Stimulated activated CD8-positive, alpha-beta memory T cell treated with anti-CD3 and anti-CD28 coated beads, Interleukin-7, amount 100 ng/mL, for 24 hours (primary cell): ENCODE measurements at places on chromosomes 6 and 20.

DNA sequence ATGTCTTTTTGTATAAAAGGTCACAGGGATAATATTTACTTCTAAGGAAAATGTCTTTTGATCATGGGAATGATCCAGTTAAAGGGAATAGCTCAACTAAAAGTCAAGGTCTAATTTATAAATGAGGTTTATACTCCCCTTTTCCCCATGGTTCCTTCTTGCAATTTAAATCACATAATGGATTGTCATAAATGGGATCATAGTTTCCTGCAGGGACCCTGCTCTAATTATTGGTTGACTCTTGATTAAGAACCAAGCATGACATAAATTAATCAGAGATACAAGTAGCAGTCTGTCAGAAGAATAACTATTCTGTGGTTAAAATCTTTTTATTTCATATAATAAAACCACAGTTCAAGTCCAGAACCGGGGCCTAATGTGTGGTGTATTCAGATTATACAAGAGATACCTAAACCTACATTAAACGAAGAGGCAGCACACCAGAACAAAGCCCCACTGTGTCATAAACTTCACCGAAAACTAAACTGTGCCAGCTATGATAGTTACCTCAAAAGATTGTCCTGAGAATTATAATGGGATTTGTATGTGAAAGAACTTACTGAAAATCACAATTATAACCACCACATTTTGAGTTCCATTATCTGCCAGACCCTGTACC, 43.0 kb upstream of the CD83 start:
- DNase-seq: no peak

- no peak for DNase-seq
Observed at GRCh38 chr6:63819831-63820230, 184.2 kb downstream of the PHF3 start.

- DNase-seq: no peak
Observed at GRCh38 chr6:33333666-33334065, 16.1 kb upstream of the ZBTB22 start.

- no peak for DNase-seq
Observed at GRCh38 chr6:116409756-116410155, 39.0 kb downstream of the DSE start.

GRCh38 chr20:52372169-52372568, 180.6 kb upstream of the ZFP64 start:
- no peak for DNase-seq

GRCh38 chr6:104642871-104643270, 216.8 kb downstream of the HACE1 start:
- DNase-seq: no peak

GRCh38 chr20:1892119-1892385, 3.2 kb upstream of the SIRPA start:
- no peak for DNase-seq

DNA sequence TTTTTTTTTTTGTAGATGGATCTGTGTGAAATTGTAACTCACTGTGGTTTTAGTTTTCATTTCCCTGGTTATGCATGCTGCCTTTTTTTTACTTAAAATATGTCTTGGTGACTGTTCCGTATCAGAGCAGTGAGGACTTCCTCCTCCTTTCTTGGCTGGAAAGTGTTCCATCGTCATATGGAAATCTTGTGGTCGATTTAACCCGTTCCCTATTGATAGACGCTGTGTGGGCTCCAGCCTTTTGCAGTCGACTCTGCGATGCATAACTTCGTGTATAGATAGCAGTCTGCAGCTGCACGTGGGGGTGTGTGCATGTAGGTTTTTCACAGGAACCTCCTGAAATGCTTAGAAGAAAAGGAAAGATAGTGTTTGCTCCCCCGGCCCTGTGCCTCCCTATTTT, 28.1 kb upstream of the PNPLA1 start:
- no peak for DNase-seq

DNA sequence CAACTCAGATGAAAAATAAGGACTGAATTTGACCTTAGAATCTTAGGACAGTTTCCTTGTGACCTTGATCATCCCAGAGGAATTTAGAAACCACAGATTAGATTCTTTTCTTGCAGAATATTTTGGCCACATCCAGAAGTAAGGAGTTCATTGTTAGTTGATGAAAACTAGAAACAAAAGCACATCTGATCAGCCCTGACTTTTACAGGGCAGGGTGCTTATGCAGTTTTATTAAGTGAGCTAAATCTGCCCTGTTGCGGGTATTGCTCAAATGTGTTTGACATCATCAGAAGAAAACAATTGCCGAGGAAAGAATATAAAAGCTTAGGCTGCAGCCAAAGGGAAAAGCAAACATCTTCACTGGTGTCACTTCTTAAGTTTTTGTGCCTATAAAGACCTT, 100.8 kb downstream of the MTFR2 start:
- no peak for DNase-seq

- DNase-seq: no peak
Observed at GRCh38 chr6:66896415-66896814, 1189.4 kb upstream of the EYS start.

DNA sequence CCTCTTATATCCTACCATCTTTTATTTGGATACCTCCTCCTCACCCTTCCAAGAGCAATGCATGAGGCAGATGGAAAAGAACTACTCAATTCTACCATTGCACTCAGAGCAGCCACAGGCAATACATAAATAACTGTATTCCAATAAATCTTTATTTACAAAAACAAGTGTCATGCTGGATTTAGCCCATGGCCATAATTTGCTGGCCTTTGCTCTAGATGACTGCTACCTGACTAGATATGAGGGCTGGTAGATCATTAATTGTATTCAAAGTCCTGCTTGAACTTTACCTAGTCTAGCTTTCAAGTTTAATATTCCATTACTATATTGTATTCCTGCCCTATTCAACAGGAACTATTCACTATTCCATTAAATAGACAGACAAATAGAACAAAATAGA, 37.1 kb downstream of the AFG1L start:
- DNase-seq: no peak

DNA sequence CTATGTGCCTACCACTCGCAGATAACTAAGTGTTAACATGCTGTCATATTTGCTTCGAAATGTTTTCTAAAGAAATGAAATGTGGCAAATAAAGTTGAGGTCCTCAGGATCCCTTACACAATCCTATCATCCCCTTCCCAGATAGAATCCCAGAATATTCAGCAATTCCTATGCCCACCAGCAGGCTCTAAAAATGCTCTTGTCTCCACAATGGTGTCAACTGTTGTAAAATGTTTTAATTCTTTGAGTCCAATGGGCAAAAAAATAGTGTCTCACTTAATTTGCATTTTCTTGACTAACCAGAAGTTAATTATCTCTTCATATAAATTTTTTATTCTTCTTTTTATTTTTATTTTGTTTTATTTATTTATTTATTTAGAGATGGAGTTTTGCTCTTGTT, 103.9 kb upstream of the MAP7 start:
- DNase-seq: no peak

- DNase-seq: no peak
Observed at GRCh38 chr6:137846772-137847313, 20.2 kb upstream of the TNFAIP3 start.

DNA sequence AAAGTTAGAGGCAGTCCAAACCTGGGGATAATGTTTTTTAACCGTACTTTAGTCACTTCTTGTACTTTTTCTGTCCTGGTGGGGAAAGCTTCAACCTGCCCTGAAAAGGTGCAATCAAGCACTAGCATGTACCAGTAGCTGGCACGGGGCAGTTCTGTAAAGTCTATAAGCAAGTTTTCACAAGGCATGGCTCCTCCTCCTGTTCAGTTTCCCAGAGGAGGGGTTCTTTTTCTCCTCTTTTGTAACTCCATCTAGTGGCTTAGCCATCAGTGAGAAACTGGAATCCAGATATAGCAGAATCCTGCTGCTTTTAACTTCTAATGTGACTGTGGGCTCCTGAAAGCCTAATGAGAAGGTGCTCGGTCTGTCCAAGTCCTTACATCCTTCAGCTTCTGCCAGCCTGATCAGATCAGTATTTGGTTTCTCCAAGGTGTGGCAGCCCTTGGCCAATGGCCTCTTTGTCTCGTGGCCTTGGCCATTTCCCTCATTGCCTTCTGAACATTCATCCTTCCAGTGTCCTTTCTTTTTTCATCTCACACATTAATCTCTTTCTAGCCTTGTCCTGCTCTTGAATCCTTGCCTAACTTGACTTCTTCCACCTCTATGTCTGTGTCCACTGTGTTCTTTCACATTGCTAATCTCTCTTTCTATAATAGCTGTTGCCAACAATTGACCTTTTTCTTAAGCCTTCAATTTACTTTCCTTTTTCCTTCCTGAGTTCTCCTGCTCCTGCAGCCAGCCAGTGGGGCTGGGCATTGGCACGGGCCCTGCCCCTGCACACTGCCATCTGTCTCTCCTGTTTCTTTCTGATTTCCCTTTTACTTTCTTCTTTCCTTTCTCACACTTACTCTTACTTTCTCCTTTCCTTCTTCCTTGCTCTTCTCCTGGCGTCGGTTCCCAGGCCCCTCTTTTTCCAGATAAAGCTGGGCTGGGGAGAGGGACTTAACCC, 222.0 kb upstream of the SYNCRIP start:
- DNase-seq: no peak

DNA sequence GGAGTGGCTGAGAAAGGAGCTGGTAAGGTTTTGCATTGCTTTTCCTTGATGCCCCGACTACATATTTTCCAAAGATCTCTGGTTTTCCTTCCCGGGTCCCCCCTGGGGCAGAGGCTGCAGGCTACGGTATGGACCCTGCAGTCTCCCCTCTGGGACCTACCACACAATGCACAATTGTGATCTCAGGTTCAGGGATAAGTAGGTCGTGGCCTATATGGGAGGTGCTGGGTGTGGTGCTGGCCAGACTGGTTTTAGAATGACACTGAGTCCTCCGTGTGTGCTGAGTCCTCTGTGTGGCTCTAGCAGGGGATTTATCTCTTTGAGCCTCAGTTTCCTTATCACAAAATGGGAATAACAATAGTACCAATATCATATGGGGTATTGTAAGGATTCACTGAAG, 376 bp downstream of the C20orf202 start:
- no peak for DNase-seq

DNA sequence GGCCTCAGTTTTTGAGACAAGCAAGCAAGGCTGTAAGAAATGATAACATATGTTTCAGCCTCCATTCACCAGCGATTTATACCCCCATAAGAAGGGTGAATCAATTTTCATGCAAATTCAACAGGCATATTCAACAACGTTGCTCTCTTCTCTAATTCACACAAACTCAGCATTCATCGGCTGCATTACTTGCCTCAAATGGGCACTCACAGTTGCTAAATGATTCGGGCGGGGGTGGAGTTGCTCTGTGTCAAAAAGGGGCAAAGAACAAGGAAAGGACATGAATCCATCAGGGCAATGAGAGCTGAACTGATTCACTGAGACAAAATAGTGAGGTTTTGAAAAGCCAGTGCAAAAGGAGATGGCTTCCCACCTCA, 9.0 kb downstream of the MOXD1 start:
- DNase-seq: no peak

DNA sequence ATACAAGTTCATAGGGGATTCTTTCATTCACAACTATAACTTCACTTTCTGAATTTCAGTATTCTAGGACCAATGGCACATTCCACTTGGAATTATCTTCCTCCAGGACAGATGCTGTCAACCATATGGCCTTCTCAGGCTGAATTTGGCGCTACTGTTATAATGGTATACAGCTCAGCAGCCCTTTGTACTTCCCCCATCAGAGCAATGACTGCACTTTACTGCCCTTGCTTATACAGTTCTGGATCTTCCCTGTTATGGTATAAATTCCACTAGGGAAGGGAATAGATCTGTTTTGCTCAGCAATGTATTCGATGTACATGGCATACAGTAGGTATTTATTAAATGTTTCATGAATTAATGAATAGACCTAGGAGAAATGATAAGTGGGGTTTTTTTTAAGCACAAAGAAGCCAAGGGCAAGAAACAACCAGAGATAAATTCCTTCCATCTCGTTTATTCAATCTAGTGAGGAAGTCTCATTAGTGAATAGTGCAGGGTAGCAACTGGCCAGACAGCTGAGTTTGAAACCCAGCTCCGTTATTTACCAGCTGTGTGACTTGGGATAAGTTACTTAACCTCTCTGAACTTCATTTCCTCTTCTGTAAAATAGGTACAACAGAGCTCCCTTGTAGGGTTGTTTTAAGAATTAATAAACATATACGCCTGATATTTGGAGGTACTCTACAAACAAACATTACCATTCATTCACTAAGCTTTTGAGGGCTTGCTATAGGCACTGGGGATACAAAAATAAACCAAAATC, 97.1 kb upstream of the PRDM1 start:
- no peak for DNase-seq
